Muscle of leg (tissue), 16 donors: ENCODE measurements at places on chromosomes 11 and 22. TPM values are rescaled to one million over a fixed set of nuclear protein-coding genes. Genes with fewer than 3 reads are reported as not detected.

DNA sequence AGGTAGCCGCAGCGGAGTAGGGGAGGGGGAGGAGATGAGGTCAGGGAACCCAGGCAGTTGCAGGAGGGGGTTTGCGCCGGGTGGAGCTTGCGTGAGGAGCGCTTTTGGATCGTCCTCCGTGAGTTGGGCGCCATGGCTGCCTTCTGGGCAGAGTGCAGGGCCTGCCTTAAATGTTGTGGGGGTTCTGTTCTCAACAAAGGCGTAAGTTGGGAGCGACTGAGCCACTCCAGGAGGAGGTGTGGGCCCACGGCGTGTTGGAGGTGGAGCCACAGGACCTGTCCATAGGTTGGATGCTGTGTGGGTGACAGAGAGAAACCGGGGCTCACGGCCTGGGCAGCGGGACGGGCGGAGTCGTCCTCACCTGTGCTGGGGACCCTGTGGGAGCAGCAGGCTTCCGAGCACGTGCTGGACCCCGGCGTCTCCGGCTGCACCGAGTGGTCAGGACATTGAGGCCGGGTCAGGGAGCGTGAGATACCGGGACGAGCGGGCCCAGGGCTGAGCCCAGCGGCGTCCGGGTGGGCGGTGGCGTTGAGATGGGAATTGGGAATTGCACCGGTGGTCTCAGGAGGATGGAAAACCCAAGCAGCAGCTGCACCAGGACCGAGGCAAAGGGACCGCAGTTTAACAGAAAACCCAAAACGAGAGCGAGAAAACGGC is 977 bp upstream of the PGGHG start:
- DNase-seq, result peak; percentile 2

GRCh38 chr22:35631597-35631996 is 14.5 kb upstream of the MB start:
- DNase-seq, result no peak

The GLYATL1 gene
- 0.58 TPM for total RNA-seq

DNA sequence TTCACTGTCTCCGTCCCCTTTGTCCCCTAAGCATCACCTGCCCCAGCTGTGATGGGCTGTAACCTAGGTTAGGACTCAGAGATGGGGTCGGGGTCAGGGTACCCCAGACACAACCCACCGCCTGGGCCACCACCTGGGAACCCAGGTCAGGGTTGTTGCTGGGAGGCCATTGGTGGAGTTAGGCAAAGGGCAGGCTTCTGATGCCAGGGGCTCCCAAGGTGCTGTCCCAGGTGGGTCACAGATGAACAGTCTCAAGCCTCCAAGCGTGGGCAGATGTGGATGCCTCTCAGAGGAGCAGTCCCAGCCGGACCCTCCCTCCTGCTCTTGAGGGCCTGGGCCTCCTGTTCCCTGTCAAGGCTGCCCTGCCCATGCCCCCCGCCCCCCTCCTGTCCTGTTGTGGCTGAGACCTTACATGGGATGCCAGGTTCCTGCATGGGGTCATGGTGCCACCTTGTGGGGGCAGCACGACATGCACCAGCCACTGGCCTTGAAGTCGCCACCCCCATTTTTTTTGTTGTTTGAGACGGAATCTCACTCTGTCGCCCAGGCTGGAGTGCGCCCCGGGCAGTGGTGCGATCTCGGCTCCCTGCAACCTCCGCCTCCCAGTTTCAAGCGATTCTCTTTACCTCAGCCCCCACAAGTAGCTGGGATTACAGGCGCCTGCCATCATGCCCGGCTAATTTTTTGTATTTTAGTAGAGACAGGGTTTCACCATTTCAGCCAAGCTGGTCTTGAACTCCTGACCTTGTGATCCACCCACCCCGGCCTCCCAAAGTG is 12.1 kb downstream of the GATD1 start:
- DNase-seq, result no peak

DNA sequence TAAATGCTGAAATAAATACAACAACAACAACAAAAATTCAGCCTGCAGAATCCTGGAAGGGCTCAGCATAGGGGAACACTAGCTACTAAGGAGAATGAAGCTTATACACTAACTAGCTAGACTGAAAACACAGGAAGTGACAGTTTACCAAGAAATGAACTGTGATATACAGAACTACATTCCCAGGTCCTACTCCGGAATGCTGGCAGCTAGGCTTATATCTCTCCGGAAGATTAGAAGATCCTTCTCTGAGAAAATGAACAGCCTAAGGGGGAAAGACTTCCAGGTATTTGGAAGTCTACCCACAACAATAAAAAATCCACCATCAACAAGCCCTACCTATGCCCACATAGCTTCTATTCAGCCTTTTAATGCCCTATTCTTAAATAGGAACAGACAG is 31.0 kb downstream of the CCDC34 start:
- no peak for DNase-seq

The JAML gene
- 2.5 TPM for total RNA-seq

DNA sequence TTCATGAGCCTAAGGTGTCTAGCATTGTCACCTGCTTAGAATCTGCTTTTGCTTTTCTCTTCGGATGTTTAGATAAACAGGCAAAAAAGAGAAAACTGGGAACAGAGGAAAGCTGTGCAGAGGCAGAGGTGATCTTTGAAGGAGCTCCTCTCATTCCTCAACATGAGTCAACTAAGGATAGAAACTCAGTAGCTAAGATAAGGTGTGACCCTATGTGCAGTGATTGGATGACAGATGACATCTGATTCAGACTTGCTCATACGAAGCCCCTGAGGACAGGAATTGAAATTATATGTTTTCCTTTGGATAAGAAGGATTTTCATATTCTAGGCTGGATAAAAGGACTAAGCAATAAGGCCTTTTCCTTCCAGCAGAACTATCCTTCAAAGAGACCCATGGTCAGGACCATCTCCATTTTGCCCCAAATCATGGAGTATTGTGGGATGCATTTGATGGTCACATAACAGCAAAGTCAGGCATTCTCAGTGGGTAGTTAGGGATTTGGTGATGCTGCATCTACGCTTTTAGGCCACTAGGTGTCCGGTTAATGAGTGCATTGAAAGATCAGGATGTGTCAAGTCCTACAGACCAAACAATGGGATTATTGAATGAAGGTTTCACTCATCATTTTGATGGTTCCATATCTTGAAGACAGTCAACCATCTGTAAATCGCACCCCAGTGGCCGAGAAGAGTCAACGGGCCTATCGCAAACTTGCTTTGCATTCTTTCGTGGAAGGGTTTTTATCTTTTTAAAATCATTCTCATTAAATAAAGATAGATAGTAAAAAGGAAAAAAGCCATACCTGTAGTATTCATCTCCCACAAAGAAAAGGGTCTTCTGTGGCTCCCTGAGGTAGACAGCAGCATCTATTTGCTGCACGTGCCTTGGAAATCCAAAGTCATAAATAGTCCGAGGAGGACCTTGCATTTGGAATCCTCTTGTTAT is 32.2 kb downstream of the MMP20 start:
- no peak for DNase-seq

- DNase-seq, result no peak
Measured at GRCh38 chr11:91998481-91998880, 226.1 kb upstream of the FAT3 start.

GRCh38 chr22:50460938-50461337 is 13.9 kb downstream of the SBF1 start:
- DNase-seq, result no peak

GRCh38 chr11:68160100-68160695 is 39.0 kb upstream of the CHKA start:
- no peak for DNase-seq

DNA sequence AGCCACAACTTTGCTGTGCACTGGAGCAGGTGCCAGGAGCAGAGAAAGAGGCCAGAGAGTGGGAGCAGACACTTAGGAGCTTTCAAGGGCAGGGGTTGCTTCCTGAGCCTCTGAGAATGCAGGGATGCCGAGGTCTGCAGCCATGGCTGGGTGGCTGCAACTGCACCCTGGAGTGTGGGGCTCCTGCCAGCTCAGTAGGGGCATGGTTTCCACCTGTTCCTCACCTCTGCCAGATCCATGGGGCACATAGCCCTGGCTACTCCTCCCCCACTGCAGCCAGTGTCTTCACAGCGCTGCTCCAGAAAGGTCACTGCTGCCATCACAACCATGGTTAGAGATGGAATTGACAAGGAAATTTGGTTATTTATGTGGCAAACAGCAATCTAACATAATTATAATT is 404.8 kb downstream of the CNTN5 start:
- DNase-seq, result no peak

The HTR3A gene
- total RNA-seq, result 0.04 TPM

GRCh38 chr11:65788821-65789220 is 2.0 kb downstream of the OVOL1 start:
- no peak for DNase-seq

GRCh38 chr11:76578654-76579055 is 91.9 kb downstream of the LRRC32 start:
- DNase-seq, result peak; percentile 82

The MMP13 gene
- 0.04 TPM for total RNA-seq

GRCh38 chr11:115677190-115677589 is 173.0 kb upstream of the CADM1 start:
- DNase-seq, result no peak

The LDHAL6A gene
- not detected for total RNA-seq

GRCh38 chr22:19772673-19773469 is 12.3 kb downstream of the TBX1 start:
- DNase-seq, result no peak

The SLC22A12 gene
- not detected for total RNA-seq

- no peak for DNase-seq
Measured at GRCh38 chr11:76761718-76762355, 21.3 kb upstream of the TSKU start.

DNA sequence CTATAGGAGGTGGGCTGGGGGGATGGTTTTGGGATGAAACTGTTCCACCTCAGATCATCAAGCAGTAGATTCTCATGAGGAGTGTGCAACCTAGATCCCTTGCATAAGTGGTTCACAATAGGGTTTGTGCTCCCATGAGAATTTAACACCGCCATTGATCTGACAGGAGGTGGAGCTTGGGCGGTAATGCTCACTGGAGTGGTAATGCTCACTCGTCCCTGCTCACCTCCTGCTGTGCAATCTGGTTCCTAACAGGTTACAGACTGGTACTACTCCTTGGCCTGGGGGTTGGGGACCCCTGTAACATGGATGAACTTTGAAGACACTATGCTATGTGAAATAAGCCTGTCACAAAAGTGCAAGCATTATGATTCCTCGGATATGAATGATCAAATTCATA is 87.0 kb upstream of the CLNS1A start:
- DNase-seq, result no peak

The TSPAN32 gene
- 2.7 TPM for total RNA-seq

DNA sequence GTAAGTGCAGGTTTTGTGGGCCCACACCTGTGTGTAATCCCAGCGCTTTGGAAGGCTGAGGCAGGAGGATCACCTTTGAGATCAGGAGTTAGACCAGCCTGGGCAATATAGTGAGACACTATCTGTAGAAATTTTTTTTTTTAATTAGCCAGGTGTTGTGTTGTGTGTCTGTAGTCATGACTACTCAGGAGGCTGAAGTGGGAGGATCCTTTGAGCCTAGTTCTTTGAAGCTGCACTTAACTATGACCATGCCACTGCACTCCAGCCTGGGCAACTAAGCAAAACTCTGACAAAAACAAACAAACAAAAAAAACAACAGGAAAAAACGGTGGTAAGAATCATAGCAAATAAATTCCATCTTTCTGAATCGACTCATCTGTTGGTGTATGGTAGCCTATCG is 268.6 kb upstream of the PDGFD start:
- DNase-seq, result no peak

The IFITM1 gene
- total RNA-seq, result 24.6 TPM

The MS4A6A gene
- 27.6 TPM for total RNA-seq

DNA sequence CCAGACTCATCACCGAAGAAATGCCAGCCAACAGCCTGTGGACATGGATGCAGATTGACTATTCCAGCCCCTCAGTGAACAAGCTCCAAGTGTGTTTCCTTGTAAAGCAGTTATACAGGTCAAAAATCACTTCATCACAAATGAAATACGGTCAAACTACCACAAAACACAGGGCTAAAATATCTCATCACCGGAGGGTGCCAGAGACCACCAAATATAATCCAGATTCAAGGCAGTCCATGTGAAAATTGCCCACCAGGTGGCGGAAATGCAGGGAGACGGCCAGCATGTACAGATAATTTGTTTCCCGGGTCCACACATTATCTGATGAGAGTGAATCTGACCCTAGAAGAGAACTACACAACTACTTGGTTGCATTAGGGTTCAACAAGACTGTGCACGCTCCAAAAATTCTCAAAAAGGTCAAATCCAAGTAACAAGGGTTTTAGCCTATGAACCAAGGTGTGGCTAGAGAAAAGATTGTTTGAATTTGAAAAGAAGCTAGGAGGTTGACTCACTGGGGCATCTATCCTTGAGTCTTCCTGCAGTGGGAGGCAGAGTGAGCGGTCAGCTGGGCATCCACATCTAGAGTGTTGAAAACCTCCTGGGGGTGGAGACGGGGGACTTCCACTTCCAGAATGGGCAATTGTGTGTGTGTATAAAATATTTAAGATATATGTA is 71.7 kb downstream of the IGLL5 start:
- DNase-seq, result peak; percentile 89

DNA sequence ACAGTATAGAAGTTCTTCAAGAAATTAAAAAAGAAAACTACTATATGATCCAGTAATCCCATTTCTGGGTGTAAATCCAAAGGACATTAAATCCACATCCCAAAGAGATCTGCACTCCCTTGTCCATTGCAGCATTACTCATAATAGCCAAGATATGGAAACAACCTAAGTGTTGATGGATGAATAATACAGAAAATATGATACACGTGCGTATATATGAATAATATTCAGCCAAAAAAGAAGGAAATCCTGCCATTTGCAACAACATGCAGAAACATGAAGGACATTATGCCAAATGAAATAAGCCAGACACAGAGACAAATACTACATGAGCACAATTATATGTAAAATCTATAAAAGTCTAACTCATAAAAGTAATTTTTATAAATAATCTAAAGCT is 306.3 kb upstream of the ANO3 start:
- peak; percentile 50 for DNase-seq

The RBMXL2 gene
- total RNA-seq, result 0.04 TPM

The ESAM gene
- 18.0 TPM for total RNA-seq

DNA sequence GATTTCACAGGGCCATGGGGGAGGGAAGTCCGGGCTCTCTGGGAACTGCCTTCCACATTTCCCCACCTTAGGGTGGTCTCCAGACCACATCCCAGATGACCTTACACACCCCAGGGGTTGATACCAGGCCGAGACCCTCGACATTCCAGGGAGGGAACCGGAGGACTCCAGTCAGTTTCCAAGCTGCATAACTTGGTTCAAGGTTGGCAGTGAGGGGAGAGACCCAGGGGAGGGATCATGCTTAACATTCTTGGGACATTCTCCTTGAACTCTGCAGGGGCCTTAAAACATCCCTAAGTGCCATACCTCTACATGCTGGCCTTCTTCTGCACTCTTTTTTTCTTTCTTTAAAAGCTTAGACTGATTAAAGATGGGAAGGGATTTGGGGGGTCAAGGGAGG is 251.0 kb downstream of the ST3GAL4 start:
- no peak for DNase-seq

DNA sequence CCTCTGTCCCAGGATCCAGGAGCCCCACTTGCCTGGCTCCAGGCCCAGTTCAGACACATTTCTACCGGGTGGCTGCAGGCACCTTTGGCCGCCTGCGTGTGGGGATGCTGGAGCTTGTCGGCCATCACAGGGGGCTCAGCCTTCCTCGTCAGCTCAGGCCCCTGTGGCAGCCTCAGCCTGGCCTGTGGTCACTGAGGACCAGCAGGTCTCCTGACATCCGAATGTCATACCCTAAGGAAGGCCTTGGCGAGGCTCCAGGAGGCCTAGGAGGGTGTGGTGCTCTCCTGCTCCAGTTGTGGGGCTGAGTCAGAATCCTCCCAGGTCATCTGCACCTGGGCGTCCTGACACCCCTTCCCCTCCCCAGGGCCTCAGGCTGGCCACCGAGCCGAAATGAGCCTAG is 14.9 kb upstream of the SOX10 start:
- DNase-seq, result no peak

The RCOR2 gene
- 11.0 TPM for total RNA-seq

The DDTL gene
- 0.80 TPM for total RNA-seq

The SCGB1D4 gene
- not detected for total RNA-seq
